A673 (cell line): ENCODE measurements at places on chromosomes 7 and 10. TPM values are rescaled to one million over a fixed set of nuclear protein-coding genes. Genes with fewer than 3 reads are reported as not detected.

HMX2 gene
- total RNA-seq: not detected in 2 replicates

LBX1 gene
- total RNA-seq: not detected in 2 replicates

PCGF6 gene
- 22.5 and 25.3 TPM in 2 replicates for total RNA-seq

MAGI2 gene
- total RNA-seq: 0.34 and 0.57 TPM in 2 replicates

ELN gene
- 47.6 and 65.9 TPM in 2 replicates for total RNA-seq

GIMAP8 gene
- 0.07 TPM in 1 of 2 replicates, not detected in the other for total RNA-seq

KDM7A gene
- 9.6 and 11.7 TPM in 2 replicates for total RNA-seq

GPR22 gene
- total RNA-seq: not detected in 2 replicates

AZGP1 gene
- not detected in 2 replicates for total RNA-seq

CRPPA gene
- 0.15 and 0.21 TPM in 2 replicates for total RNA-seq

ELMO1 gene
- 0.33 TPM in 1 of 2 replicates, not detected in the other for total RNA-seq
